Daoy (cell line): ENCODE measurements at places on chromosomes 5 and 9. TPM values are rescaled to one million over a fixed set of nuclear protein-coding genes. Genes with fewer than 3 reads are reported as not detected.

DNA sequence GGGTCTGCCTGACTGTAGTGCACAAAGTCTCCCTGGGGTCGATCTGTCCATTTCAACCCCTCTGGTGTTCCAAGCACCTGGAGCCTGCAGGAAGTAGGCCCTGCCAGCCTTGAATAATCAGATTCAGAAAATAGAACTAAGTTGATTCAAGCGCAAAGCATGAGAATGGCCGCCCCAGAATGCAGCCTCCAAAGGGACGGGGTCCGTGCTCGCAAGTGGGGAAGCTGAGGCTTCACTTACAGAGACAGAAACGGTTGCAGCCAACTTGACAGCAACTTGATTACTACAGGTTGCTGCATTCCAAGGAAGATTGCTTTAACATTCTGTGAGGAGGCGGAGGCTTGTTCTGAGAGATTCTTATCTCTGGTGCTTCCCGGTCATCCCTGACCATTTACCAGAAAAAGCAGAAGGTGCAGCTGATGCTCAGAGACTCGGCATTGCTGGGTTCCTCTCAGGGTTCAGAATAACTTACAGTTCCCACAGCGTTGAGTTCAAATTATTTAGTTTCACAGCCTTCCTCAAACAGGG lies 14.9 kb upstream of the LRRC14B start:
- DNase-seq: no peak

The MYOZ3 gene
- total RNA-seq: 0.09 TPM in 1 of 2 replicates, not detected in the other

The IL13 gene
- total RNA-seq: not detected in 2 replicates

The FBP2 gene
- total RNA-seq: not detected in 2 replicates

- no peak for DNase-seq
These were observed 24.7 kb upstream of the TIFAB start for GRCh38 chr5:135476615-135477581.

GRCh38 chr5:136435946-136436543 lies 70.7 kb upstream of the TRPC7 start:
- no peak for DNase-seq

GRCh38 chr5:125874057-125874456 lies 549.2 kb upstream of the GRAMD2B start:
- DNase-seq: no peak

The ZNF300 gene
- 8.7 and 9.4 TPM in 2 replicates for total RNA-seq

GRCh38 chr9:136267261-136268111 lies 21.9 kb upstream of the QSOX2 start:
- DNase-seq: peak; percentile 92

DNA sequence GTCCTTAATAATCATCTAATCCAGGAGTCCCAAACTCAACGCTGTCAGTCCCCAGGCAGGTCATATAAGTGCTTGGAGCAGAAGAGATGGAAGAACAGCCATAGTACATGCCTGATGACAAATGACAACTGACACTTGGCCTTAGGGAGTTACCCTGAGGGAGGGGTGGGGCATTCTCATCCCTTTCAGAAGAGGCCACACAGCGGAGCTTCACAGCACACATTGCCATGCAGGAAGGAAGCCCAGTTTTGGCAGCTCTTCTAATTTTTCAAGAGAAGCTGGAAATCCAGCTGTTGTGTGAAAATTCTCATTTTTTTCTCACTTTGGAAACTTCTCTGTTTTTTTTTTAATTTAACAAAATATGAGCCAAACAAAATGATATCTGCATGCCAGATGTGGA lies 89.0 kb downstream of the ASTN2 start:
- no peak for DNase-seq

The PALM2AKAP2 gene
- total RNA-seq: 26.9 and 27.4 TPM in 2 replicates

The TOMM5 gene
- total RNA-seq: 512 and 562 TPM in 2 replicates

DNA sequence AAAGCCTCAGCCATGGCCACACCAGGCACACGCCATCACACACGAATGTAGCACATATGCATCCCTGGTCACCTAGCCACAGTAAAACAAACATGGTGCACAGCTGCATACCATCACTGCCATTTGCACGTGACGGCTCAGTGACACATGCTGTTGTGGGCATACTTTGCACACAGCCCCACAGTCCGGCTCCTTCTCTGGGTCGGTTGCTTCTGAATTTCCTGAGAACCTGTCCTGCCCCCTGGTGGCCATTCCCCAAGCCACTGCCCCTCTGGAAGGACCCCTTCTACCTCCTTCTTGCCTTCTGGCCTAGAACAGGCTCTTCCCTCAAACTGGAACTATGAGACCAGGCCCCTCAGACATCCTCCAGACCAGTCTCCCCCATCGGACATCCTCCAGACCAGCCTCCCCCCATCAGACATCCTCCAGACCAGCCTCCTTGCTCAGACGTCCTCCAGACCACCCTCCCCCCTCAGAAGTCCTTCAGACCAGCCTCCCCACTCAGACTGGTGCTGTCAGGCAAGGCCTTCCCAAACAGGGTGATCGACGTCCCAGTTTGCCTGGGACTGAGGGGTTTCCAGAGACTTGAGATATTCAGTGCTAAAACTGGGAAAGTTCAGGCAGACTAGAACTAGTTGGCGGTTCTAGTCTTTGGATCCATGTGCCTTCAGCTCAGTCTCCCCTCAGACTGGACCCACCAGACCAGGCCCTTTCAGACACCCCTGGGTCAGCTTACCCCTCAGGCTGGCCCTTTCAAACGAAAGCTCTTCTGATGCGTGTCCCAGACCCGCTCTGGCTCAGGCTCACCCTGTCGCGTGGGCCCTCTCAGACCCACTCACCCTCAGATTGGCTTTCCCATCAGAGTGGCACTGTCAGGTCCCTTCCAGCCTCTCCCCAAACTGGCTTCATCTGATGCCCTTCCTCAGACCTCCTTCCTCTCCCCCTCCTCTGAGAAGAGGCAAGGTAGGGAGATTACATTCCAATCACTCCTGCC lies 24.3 kb upstream of the ENHO start:
- DNase-seq: peak; percentile 83

DNA sequence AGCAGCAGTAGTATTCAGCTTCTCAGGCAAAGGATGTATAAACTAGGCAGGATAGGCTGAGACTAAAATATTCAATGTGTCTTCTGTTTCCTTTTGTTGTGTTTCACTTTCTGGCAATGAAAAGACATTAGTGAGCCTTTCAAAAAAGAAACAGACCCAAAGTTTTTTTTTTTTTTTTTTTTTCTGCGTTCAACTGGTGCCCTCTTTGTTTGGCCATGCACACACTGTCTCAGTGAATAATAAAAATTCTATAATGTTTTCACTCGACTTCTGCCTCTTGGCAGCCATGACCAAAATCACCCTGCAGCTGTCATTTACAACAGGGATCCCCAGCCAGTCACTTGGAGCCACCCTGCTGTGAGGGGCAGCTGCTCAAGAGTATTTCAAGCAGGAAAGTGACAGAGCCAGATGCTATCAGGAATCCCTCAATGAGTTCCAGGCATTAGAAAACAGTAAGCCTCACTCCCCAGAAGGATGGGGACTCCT lies 44.0 kb upstream of the MAN2A1 start:
- DNase-seq: no peak

The TAS2R1 gene
- total RNA-seq: not detected in 2 replicates

DNA sequence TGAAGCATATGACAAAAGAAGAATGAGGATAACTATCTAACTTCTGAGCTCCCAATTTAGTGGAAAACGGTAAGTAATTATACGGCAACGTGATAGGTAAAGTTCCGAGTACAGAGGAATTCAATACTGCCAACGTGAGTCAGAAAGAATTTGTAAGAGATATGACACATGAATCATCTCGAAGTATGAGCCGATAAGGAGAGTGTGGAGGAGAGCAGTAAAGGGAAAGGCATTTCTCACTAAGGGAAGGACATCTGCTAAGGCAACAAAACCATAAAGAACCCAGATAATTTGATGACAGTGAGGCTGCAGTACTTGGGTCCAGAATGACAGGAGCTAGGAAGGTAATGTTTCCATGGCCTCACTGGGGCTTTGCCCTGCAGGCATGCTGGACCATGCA lies 11.0 kb downstream of the MPDZ start:
- DNase-seq: peak; percentile 58

DNA sequence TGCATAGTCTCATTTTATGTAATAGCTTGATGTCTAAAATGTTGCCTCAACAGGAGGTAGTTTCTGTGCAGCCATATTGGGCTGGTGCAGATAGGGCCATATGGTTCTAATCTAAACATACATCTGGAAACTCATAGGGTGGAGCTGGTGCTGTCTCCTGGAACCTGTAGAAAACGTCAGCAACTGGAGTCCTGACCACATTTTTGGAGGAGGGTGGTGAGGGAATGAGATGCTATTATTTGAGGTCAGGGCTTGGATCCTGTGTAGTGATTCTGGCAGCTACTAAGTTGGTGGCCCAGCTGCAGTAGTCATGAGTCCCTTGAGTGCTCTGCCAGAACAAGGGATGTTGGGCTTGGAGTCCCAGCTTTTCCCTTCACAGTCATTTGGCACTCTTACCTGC lies 14.1 kb downstream of the MAN2A1 start:
- DNase-seq: no peak

- no peak for DNase-seq
These were observed 1.7 kb downstream of the ADRA1B start for GRCh38 chr5:159917994-159918393.

DNA sequence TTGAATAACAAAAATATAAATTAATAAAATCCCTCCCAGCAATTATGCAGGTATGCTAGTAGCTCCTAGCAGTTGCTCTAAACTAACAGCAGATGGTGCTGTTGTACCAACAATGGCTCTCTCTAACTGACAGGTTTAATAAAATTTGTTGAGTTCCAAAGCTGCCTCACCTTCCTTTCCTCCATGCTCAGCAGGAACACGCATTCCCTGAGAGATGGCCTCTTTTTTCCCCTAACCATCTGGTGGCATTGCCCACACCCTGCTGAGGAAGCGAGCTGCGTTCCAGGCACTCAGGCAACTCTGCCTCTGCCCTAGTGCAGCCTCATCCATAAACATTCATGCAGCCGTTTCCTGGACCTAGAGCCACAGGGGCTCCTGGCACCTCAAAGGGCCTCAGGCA lies 106.2 kb downstream of the KLHL3 start:
- DNase-seq: peak; percentile 59

- peak; percentile 22 for DNase-seq
These were observed 65.1 kb downstream of the BASP1 start for GRCh38 chr5:17282283-17283120.

DNA sequence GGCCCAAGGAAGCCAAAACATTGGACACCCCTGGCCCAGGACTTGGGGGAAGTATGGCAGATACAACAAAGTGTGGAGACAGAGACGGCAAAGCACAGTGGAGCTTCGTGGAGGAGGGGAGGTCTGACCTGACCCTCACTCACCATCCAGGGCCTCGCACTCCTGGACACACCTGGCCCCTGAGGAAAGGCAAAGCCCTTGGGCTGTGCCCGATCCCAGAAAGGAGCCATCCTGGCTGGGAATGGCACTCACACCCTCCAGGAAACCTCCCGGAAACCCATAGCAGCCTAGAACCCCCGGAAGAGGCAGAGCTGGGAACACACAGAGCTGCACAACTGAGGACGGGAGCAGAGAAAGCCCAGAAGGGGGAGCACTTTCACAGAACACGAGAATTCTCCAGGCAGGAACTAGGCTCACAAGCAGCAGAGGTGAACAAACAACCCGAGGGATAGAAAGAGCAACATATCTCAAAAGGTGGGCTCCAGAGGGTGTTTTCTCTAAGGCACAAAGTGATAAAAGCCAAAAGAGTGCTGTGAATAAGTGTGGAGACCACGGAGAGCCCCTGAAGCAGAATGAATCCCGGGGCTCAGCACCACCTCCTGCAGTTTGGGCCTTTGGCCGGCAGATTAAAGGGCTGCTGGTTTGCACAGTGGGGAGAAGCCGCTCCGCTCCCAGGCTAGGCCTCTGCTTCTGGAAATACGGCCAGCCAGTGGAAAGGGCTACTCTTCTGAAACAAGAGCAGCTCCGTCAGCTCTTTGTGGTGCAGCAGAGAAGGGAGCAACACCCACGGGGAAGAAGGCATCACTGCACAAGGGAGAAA lies 108.2 kb downstream of the UBE2R2 start:
- peak; percentile 62 for DNase-seq

GRCh38 chr9:89065921-89066320 lies 74.7 kb downstream of the S1PR3 start:
- DNase-seq: no peak

- DNase-seq: no peak
These were observed 92.9 kb upstream of the MTAP start for GRCh38 chr9:21709464-21710058.

The HAUS6 gene
- total RNA-seq: 22.8 and 29.3 TPM in 2 replicates

The GZMA gene
- 1.8 TPM in 1 of 2 replicates, not detected in the other for total RNA-seq

The PPIC gene
- 39.4 and 43.2 TPM in 2 replicates for total RNA-seq

DNA sequence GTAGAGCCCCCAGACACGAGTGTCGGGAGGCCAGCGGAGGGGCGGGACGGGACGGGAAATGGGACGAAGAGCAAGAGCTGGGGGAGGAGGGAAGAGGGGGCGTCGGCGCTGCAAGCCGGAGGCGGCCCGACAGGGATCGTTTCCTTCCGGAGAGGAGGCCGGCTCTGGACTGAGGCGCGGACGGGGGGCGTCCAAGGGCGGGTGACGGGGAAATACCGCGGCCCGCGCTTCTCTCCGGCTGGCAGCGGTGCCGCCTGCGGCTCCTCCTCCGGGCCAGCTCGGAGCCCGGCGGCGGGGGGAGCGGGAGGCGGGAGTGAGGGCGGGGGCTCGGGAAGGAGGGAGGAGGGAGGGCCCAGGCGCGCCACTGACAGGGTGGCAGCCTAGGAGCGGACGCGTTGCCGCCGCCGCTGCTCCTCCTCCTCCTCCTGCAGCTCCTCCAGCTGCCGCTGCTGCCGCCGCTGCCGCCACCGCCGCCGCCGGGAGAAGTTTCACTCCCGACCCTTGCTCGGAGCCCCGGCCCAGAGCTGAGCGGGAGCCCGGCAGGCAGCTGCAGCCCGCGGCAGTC lies at the start of gene CHSY3:
CHSY3 (plus strand) TSS at position 364 of the 565 bp plus-strand sequence.
- DNase-seq: peak; percentile 88

DNA sequence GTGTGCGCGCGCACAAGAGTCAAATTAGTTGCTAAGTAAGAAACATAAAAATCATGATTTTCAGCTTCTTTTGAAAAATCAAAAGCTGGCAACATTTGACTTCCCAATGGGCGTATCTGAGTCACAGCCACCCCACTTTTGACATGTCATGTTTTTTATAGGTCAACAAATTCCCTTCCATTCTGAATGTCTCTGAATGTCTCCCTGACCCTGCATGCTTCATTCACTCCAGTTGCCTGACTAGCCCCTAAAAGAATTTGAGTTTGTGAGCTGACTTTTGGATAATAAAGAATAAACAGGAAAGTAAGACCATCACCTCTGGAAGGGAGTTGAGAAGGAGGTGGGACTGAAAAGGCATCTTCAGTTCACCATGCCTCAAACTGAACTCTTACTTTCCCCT lies 20.2 kb upstream of the GLIS3 start:
- DNase-seq: no peak

The CCNJL gene
- 6.1 and 7.0 TPM in 2 replicates for total RNA-seq

- DNase-seq: no peak
These were observed 462.2 kb downstream of the RASEF start for GRCh38 chr9:82600536-82601292.

The BOD1 gene
- 87.7 and 93.3 TPM in 2 replicates for total RNA-seq

The ANKRD34B gene
- total RNA-seq: 0.06 TPM in 1 of 2 replicates, not detected in the other
